Esophagus muscularis mucosa (tissue), 4 donors: ENCODE measurements at places on chromosomes 4 and X. TPM values are rescaled to one million over a fixed set of nuclear protein-coding genes. Genes with fewer than 3 reads are reported as not detected.

The GAB3 gene
- total RNA-seq = 3.9 TPM

The OTC gene
- not detected for total RNA-seq

DNA sequence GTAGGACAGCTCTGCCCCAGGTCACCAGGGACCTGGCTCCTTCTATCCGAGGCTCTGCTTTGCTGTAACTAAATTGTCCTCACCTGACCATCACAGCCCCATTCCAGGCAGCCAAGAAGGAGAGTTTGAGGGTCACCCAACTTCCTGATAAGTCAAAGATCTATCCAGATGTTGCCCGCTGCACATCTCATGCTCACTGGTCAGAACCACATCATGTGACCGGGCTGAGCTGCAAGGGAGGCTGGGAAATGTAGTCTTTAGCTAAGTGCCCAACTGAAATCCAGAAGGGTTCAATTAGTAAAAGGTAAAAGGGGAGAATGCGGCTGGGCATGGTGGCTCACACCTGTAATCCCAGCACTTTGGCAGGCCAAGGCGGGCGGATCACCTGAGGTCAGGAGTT is 18.4 kb downstream of the HMX1 start:
- peaks cover 26% of the 10 kb centered on the region for H3K27me3 ChIP-seq
- H3K4me1 ChIP-seq = peaks cover 12% of the 10 kb centered on the region
- H3K36me3 ChIP-seq = no peaks in the 10 kb centered on the region
- no peak overlapping the region for H3K4me3 ChIP-seq
- H3K27ac ChIP-seq = no peak overlapping the region

The FAM114A1 gene
- total RNA-seq = 88.6 TPM

DNA sequence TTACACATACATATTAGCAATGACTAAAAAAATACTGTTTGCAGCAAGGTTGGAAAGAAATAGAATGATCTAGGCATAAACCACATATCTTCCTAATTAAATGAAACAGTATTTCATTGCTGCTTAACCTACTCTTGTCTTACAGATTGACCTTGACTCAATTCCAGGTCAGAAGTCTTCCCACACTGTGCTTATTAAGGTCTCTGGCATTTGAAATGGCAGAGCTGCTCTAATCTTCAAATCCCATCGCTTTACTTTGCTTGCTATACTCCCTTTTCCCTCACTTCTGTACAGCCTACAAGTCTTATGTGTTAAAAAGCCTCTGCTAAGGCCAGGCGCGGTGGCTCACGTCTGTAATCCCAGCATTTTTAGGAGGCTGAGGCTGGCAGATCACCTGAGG is 424.5 kb downstream of the RPA4 start:
- H3K27me3 ChIP-seq = no peaks in the 10 kb centered on the region
- no peak for DNase-seq
- H3K36me3 ChIP-seq = no peaks in the 10 kb centered on the region

The FREM3 gene
- not detected for total RNA-seq

The PGAM4 gene
- not detected for total RNA-seq

GRCh38 chr4:6452897-6453687 is 19.3 kb downstream of the PPP2R2C start:
- no peak overlapping the region for H3K27ac ChIP-seq
- no peaks in the 10 kb centered on the region for H3K27me3 ChIP-seq
- no peaks in the 10 kb centered on the region for H3K36me3 ChIP-seq
- no peak for DNase-seq

DNA sequence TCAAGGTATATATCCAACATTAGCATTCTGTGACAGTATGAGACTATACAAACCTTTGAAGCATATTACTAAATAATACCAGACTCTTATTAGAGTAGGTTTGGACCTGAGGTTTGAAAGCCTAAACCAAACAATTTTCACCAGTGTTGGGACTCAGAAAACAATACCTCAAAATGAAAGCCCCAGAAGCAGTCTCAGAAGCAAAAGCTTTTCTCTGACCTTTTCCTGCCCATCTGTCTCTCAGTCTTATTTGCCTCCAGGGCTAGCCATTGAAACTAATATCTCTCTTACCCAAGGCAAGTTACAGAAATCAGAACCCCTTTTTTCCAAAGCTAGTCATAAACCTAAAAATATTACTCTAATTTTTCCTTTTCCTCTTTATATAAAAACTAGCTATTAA is 163.3 kb downstream of the PTCHD1 start:
- no peak overlapping the region for H3K27ac ChIP-seq
- no peaks in the 10 kb centered on the region for H3K4me1 ChIP-seq
- no peaks in the 10 kb centered on the region for H3K27me3 ChIP-seq
- H3K36me3 ChIP-seq = no peaks in the 10 kb centered on the region

- H3K36me3 ChIP-seq = no peaks in the 10 kb centered on the region
- no peaks in the 10 kb centered on the region for H3K27me3 ChIP-seq
- peaks cover 6% of the 10 kb centered on the region for H3K4me1 ChIP-seq
- DNase-seq = no peak
- no peak overlapping the region for H3K4me3 ChIP-seq
Observed at GRCh38 chr4:56727150-56727549, 46.1 kb upstream of the HOPX start.

DNA sequence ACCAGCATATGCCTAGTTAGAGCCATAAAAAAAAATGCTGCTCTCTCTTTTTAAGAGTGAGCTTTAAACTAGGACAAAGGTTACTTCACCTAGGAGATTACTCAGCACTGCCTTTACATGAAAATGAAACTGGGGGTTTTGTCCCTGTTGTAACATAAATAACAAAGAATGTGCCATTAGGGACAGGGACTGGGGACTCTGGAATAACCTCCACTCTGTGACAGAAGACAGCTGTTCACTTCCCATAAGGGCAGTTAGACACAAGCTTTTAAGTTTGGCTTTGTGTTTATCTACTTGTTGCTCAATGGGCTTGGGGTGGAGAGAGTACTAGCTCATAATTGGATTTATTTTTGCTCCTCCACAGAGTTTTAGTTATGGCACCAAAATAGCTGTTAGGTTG is 11.9 kb downstream of the ENPEP start:
- no peak for DNase-seq
- peaks cover 6% of the 10 kb centered on the region for H3K4me1 ChIP-seq
- H3K27ac ChIP-seq = no peak overlapping the region
- H3K4me3 ChIP-seq = no peak overlapping the region

The SCRG1 gene
- total RNA-seq = 3.0 TPM
